ENCODE measurements at places on chromosomes 2 and 18.

GRCh38 chr2:179746981-179747380, 114.4 kb downstream of the ZNF385B start:
- no peak for DNase-seq

DNA sequence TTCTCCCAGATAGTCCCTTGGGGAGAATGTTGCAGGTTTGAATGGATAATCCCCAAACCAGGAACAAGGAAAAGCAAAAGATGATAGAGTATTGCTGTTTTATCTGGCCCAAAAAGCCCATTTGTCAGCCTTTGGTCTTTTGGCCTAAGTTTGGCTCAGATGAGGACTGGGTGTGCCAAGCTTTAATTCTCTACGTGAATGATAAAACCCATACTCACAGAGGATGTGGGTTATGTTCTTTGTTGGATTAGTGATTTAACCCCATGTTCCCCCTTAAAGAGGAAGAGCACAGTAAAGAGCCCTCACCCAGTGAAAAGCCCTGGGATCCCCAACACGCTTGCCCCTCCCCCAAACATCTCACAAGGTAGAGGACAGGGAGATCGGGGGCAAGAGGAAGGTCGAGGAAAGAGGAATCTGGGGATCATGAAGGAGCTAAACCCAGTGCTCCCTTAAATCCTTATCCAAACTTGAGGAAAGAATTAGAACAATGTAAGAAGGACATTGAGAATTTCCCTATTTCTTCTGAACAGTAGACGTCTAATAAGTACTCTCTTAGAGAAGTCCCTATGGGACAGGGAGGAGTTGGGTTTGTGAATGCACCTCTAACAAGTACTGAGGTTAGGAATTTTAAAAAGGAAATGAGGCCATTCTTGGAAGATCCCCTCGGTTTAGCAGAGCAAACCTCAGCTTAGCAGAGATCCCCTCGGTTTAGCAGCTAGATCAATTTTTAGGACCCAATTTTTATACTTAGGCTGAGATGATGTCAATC, 105.0 kb downstream of the HIBCH start:
- DNase-seq: no peak

DNA sequence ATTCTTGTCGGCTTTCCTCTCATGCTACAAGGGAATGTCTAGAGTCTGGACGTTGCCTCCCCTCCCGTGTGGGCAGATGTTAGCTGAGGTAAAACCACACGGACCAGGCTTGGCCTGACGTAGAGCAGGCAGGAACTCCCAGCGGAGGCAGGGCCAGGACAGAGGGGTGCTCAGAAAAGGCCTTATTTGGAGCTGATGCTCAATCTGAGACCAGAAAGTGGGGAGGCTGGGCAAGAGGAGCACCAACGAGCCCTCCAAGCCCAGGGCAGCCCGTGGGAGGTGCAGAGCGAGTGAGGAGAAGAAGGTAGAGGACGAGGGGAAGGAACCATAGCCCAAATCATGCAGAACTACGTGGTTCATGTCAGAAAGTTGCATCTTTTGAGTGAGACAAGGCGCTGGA, 9.0 kb downstream of the TEX51 start:
- peak; percentile 60 for DNase-seq

DNA sequence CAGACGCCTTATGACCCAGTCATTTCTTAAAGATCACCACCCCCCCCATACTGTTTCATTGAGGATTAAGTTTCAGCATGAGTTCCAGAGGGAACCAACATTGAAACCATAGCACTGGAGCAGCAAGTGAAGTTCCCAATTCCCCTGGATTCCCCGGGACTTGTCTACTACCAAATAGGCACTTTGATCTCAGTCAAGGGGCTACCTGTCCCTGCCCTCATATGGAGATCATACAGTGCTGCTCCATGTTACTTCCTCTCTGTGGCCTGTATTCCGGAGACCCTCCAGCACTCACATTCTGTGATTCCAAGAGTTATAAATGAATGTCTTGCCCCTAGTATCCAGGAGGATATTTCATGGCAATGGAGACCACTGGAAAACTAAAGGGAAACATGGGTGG, 42.5 kb downstream of the RNF144A start:
- DNase-seq: no peak

- no peak for DNase-seq
These were observed 26.6 kb upstream of the COLEC12 start for GRCh38 chr18:527146-527545.

- DNase-seq: no peak
These were observed 70.2 kb upstream of the FSHR start for GRCh38 chr2:49224426-49225010.

DNA sequence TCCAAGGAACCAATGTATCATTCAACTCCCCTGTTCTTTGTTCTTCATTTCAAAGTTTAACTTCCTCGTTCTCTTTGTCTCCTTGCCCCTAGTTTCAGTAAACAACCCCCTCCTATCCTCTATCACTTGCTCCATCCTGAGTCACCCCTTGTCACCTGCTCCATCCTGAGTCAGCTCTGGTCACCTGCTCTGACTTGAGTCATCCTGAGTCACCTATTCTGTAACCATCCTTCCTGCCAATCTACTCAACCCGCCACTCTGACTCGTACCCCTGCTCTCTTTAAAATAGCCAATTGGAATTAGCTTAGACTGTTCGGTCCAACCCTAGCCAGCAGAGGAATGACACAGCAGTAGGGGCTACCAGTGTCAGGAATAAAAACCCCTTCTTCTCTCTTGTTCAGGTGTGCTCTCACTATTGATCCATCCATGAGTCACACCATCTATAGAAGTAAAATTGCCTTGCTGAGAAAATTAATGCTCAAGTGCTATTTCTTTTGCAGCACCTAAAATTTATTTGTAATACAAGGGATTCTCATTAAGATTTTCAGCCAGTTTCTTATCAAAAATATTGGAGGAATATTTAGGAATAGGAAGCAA, 326.8 kb downstream of the AKAIN1 start:
- DNase-seq: no peak

DNA sequence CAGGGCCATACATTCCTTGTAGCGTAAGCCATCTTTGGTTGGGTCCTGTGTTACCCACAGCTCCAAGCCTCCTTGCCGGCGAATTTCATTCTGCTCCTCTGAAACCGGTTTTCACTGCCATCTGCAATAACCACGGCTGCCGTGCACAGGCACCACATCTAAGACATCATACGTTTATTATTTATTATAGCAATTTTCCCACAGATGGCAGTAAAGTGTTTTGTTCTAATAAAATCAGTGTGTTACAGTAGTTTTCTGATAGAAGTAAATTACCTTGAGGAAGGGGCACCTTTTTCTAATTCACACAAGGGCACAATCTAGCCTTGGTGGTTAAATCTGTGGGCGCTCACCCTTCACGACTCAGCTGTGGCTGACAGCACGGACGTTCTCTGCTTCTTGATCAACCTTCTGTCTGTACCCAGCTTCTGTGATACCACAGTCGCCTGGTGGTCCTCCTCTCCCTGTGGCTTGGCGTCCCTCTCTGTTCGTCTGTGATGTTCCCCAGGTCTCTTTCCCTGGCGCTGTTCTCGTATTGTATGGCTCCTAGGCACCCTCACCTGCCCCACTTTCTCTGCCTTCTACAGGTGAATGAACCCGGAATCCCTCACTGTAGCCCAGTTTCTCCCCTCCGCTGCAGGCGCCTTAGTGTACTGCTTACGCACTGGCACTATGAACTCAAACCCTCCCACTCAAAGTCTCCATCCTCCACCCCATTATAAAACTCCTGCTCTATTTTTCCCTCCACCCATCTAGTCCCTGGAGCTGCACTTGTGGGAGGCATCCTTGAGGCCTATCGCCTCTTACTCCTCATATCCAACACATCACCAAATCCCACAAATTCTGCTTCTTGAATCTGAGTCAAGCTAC, 236.8 kb downstream of the DYSF start:
- DNase-seq: no peak

DNA sequence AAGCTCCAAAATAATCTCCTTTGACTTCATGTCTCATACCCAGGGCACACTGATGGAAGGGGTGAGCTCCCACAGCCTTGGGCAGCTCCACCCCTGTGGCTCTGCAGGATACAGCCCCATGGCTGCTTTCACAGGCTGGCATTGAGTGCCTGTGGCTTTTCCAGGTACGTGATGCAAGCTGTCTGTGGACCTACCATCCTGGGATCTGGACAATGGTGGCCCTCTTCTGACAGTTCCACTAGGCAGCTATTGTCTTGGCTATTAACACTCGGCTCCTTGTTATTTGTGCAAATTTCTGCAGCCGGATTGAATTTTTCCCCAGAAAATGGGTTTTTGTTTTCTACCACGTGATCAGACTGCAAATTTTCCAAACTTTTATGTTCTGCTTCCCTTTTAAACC, 634.2 kb downstream of the TSN start:
- no peak for DNase-seq

GRCh38 chr18:76396792-76397191, 98.2 kb downstream of the ZNF516 start:
- no peak for DNase-seq

- DNase-seq: peak; percentile 74
These were observed 334.9 kb downstream of the CYP26B1 start for GRCh38 chr2:71812736-71813135.

GRCh38 chr2:207619764-207620203, 5.4 kb downstream of the METTL21A start:
- DNase-seq: no peak
